NCI-H446 (cell line): ENCODE measurements at places on chromosomes 4 and X.
A peak's percentile ranks its signal among the peaks of the same experiment; 100 is the strongest.

GRCh38 chrX:153608376-153608775 lies 9.4 kb upstream of the CCNQ start:
- DNase-seq = no peak

- no peak for DNase-seq
These were observed 216.2 kb upstream of the CTSO start for GRCh38 chr4:156169861-156170260.

DNA sequence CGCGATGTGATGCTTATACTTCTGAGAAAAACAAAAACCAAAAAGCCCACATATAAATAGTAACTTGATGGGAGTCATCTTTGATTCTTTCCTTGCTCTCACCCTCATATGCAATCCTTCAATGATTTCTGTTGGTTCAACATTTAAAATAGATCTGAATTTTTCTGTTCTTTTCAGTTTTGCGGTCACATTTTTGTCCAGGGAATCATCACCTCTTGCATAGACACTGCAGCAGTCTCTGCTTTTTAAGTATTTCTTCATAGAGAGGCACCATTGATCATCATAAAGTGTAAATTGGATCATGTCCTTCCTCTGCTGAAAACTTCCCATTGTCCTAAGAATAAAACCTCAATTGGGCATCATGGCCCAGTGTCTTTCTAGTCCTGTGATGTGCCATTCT lies 81.1 kb upstream of the SLC4A4 start:
- no peak for DNase-seq

- no peak for DNase-seq
These were observed 5.1 kb upstream of the ASMT start for GRCh38 chrX:1609762-1610161.

DNA sequence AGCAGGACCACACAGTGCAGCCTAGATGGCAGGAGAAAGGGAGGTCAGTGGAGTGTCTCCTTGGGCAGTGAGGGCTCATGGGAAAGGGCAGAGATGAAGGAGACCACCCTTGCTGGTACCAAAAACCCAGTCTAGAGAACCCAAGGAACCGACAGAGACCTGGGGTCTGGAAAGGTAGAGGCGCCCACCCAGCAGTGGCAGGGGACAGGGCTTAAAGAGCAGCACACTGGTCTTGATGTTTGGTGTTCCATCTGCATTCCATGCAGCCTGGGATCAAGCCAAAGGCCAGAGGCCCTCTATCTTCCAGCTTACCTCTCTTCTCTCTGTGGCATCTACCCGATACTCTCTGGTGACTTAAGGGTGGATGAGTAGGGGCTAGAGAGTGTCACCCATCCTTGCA lies 127.5 kb downstream of the PJA1 start:
- no peak for DNase-seq

GRCh38 chrX:133359466-133359865 lies 55.8 kb downstream of the GPC4 start:
- DNase-seq = no peak

GRCh38 chr4:55663145-55663544 lies 27.0 kb upstream of the NMU start:
- no peak for DNase-seq

DNA sequence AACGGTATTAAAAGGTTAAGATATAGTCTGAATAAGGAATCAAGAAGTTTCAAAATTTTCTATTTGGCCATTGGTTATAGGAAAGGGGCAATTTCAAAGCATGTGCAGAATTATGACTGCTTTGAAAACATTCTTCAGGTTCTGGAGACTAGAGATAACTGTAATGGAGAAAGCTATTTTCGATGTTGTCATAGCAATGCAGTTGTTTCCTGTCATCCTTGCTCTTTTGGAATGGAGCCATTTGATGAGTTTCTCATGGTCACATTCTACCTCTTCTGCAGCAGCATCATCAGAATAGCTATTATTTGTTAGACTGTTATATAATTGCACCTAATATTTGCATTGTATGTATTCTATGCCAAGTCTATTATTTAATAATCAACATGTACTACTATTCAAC lies 368.2 kb upstream of the NR3C2 start:
- DNase-seq = no peak

DNA sequence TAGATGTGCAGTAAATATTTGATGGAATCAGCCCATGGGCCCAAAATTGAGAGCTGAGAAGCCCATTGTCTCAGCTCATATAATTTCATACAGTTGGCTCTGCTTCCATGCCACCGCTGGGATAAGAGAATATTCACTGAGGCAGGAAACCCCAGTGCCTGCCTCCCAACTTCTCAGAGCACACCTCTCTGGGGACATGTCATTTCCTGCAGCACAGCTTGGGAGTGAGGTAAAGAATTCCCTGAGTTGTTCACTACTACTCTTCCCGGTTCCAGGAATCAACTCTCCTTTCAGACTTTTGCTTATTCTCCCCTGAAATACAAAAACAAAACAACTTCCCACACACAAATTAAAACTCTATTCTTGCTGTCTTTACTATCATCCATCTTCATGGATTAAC lies 389.3 kb downstream of the MAPK10 start:
- DNase-seq = no peak

DNA sequence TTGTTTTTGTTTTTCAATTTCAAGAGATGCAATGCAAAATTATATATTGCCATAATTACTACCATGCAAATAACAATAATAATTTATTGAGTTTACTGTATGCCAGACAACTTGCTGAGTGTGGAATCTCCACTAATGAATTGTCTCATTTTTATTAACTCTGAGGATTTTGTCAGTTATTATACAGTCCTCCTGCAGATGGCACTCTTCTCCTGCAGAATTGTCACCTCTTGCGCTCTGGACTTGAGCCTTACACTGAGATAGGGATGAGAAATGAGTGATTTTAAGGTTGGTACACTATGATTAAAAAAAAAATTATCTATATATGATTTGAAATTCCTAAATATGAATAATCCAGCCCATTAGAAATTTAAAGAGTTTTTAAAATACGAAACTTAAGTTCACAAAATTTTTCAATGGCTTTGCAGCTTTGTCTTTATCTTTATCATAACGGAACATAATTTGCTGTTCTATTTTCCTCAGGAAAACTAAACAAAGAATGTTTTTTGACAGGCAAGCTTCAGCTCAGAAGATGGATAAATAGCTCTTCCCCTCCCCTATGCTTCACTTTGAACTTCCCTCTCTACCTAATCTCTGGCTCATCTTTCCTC lies 12.7 kb upstream of the PAQR3 start:
- no peak for DNase-seq

- no peak for DNase-seq
These were observed 239.6 kb upstream of the TRAM1L1 start for GRCh38 chr4:117324851-117325491.

DNA sequence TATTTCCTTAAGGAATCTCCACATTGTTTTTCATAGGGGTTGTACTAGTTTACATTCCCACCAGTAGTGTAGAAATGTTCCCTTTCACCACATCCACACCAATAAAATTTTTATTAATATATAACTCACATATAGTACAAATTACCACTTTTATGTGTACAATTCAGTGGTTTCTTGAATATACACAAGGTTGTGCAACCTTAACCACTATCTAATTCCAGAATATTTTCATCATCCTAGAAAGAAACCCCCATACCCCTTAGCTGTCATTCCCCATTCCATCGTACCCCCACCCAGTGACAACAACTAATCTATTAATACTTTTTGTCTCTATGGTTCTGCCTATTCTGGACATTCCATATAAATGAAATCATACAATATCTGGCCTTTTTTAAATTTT lies 108.3 kb upstream of the USP9X start:
- no peak for DNase-seq

DNA sequence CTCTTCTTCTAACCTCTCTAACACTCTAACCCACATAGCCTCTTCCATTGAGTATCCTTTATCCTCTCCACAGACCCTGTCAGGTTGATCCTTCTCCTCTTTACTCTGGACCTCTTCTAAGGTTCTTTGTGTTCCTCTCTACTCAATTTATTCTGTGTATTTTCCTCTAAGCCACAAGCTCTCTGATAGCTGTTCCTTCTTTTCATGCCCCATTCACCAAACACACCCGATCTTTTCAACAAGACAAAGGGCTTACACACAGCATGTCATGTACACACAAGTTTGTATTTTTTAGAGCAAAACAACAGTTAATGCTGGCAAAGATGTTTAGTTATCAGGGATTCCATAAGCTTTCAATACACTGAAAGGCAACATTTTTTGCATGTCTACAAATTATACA lies 1.9 kb downstream of the SPIN2B start:
- no peak for DNase-seq

- no peak for DNase-seq
These were observed 23.7 kb downstream of the EMCN start for GRCh38 chr4:100494166-100494565.

DNA sequence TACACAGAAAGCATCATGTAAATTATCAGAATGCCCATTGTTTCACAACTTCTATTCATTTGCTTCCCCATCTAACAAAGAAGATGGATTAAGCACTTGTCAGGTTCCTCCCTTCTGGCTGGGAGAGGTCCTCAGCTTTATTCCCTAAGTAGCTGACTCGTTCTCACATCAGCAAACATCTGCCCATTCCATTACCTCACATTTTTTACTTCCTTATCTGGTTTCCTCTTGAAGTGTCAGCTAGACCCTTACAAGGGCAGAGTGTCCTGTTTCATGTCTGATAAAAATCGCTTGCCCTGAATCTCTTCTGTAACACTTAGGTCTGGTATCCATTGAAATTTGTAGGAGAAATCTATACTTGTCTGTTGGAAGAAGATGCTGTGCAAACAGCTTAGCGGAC lies 34.7 kb downstream of the TMPRSS11A start:
- no peak for DNase-seq

- DNase-seq = no peak
These were observed 238.4 kb upstream of the ANXA3 start for GRCh38 chr4:78312989-78313753.

- DNase-seq = no peak
These were observed 165.1 kb downstream of the SLIT2 start for GRCh38 chr4:20416800-20417199.

DNA sequence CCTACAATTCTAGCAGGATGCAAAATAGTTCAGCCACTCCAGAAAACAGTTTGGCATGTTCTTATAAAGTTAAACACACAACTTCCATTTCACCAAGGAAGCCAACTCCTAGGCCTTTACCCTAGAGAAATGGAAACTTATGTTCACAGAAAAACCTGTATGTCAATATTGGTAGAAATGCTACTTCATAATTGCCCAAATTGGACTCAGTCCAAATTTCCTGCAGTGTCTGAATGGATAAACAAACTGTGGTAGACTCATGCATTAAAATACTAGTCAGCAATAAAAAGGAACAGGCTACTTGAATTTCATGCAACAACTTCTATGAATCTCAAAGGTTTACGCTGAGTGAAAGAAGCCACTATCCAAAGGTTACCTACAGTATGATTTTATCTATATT lies 1738.8 kb upstream of the IGFBP7 start:
- peak; percentile 2 for DNase-seq

GRCh38 chr4:102247041-102247440 lies 98.2 kb downstream of the SLC39A8 start:
- no peak for DNase-seq

DNA sequence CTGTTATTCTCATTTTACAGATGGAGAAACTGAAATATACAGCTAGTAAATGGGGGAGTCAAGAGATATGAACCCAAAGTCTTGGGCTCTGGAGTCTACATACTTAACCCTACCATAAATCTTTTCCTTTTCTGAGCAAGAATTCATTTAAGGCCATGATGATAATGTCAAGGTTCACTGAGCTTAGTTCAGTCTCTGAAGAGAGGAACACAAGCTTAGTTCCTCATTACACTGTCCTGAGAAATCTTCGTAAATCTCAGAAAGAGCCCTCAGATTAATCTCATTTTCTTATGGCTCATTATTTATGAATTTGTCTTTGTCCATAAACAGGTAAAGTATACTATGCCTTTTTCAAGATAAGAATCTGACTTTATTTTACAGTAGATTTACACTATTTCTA lies 104.2 kb downstream of the SATL1 start:
- no peak for DNase-seq

DNA sequence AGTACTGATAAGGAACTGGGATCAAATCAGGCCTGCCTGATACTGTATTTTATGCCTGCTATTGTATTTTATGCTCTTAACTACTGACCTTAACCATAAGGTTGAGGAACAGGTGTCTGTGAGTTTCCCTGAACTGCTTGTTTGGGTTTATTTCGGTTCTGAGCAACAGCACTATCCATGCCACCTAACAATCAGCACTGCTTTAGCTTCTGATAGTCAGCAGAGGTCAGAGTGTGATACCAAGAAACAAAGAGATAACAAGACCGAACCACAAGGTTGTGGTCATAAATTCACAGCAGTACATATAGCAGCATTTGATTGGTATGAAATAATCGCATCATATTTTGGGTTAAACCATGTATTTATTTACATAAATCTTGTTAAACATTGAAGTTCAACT lies 362.2 kb downstream of the FGF13 start:
- no peak for DNase-seq

- peak; percentile 83 for DNase-seq
These were observed 164.9 kb downstream of the MAML3 start for GRCh38 chr4:139988863-139989765.

DNA sequence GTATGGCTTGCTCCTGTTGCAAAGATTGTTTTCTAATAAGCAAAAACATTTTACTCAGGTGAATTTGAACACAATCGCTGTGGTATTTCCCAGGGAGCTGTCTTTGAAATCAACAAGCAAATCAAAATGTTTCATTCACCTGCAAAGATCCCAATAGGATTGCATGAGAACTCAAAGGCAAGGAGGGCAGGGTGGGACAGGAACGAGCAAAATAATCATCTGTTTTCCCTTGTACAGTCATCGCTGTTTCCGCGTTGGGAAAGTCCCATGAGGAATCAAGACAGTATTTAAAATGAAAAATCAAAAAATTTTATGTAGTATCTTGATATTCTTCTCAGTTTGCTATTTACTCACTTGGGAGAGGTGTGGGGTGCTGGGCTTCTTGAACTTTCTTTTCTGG lies 198.8 kb downstream of the STIM2 start:
- DNase-seq = no peak

DNA sequence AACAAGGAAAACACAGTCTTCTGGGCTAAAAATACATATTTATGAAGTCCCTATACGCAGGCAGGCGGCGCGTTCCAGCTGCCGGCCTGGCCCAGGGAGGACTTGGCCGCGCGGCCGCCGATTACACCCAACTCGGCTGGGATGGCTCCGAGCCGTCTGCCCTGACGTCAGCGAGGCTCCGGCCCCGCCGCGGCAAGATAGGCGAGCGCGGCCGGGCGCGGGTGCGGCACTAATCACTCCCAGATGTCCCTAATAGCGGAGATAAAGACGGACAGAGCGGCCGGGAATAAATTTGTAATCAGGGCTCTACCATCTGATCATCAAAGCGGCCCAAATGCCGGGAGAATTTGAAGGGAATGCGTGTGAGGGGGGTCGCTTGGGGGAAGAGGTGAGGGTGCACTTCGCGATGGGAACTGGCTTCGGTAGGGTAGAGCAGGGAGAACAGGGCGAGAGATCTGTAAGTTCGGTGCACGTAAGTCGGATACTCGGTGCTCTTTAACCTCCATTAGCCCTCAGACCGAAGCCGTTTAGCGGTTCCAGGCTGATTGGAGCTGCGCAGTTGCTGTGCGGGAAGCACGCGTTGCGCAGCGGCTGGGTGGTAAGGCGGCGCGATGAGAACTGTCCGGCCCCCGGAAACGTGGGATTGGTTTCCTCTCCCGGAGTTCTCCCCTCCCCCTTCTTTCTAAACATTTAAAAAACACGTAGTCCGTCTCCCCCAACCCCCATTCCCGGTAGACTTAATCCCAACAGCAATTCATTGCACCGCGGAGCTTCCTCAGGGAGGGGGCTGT lies 7.7 kb downstream of the HAND2 start:
- DNase-seq = peak; percentile 31
